ENCODE measurements at places on chromosomes 2 and 18. TPM values are rescaled to one million over a fixed set of nuclear protein-coding genes. Genes with fewer than 3 reads are reported as not detected.

Gene PSMA8
- 0.48 TPM for total RNA-seq

Gene INHA
- total RNA-seq, result 2.6 TPM

Gene ABCG5
- total RNA-seq, result not detected

Gene SPC25
- total RNA-seq, result 0.38 TPM

Gene HRH4
- total RNA-seq, result not detected

Measured in Right ventricle myocardium superior (tissue), 1 donor.